ENCODE measurements at places on chromosomes 5 and 9.

- DNase-seq = no peak
These were observed 1.2 kb upstream of the RFK start for GRCh38 chr9:76395381-76395780.

- no peak for DNase-seq
These were observed 18.3 kb upstream of the IL33 start for GRCh38 chr9:6197330-6197729.

DNA sequence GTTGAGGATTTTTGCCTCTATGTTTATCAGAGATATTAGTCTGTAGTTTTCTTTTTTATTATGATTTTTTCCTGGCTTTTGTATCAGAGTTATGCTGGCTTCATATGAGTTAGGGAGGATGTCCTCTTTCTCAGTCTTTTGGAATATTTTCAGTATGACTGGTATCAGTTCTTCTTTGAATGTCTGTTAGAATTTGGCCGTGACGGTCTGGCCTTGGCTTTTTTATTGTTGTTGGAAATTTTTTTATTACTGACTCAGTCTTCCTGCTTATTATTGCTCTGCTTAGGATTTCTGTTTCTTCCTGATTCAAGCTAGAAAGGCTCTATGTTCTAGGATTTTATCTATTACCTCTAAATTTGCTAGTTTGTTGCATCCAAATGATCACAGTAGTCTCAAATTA lies 421.9 kb downstream of the CDH10 start:
- peak; percentile 8 for DNase-seq

- DNase-seq = peak; percentile 39
These were observed 173.4 kb downstream of the DNAH5 start for GRCh38 chr5:13771011-13771571.

DNA sequence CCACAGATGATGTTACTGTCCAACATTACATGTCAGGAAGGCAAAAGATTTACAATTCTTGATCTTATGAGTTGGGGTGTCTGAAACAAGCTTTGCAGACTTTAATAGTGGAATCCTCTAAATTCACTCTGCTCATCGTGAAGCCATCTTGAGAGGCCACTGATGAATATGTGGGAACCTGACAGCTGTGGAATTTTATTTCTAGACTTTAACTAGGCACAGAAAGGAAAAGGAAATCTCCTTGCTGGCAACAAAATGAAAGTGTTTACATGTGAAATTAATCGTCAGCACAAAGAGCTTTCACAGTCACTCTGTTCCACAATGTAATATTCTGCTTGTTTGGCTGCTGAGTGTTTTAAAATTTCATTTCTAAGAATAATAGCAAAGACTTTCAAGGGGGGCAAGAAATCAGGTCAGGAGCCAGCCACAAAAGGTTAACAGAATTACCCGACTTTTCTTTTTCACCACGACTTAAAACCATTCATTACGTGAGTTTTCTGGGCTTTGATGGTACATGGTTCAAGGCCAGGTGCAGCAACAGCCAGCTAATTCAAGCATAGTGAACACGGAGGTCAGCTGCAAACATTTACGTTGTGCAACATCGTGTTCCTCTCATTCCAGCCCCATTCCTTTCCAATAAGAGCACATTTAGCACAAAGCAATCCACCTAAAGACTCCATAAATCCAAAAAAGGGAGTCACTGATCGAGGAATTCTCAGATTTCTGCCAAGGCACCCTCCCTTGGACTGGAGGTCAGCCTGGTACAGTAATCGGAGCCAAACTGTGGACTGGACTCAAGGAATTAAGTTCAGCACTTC lies 14.6 kb downstream of the NREP start:
- no peak for DNase-seq

DNA sequence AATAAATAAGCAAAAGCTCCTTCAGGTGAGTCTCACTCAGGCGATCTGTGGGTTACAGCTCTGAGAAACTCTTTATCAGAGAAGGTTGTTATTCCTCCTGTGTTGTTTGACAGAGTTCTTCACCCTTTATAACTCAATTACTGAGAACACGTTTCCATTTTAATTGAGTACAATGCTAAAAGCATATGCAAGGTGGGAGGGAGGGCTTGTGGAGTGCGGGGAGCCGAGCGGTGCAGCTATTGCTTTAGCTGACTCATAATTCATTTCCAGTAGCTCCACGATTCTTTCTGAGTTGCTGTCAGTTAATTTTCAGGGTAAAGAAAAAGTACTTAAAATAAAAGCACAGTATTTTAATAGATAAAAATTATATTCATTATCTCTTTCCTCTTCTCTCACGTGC lies 104.7 kb upstream of the CKMT2 start:
- no peak for DNase-seq

DNA sequence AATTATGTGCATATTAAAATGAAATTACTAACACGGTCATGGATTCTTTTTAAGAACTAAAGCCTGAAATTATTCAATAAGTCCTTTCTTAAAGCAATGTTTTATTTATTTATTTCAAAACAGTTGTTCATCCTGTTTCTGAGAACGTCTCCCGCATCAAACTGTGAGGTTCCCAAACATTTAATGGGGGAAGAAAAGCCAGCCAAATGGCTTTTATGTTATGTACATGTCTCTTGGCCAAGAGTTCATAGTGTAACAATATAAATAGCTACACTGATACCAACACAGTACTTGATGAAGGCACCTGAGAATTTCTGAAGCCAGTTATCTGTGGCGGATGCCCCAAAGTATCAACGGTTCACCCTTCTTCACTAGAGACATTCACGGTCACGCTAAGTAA lies 15.7 kb downstream of the TTF1 start:
- DNase-seq = no peak

- peak; percentile 58 for DNase-seq
These were observed 398.1 kb upstream of the IRX1 start for GRCh38 chr5:3197304-3198073.

DNA sequence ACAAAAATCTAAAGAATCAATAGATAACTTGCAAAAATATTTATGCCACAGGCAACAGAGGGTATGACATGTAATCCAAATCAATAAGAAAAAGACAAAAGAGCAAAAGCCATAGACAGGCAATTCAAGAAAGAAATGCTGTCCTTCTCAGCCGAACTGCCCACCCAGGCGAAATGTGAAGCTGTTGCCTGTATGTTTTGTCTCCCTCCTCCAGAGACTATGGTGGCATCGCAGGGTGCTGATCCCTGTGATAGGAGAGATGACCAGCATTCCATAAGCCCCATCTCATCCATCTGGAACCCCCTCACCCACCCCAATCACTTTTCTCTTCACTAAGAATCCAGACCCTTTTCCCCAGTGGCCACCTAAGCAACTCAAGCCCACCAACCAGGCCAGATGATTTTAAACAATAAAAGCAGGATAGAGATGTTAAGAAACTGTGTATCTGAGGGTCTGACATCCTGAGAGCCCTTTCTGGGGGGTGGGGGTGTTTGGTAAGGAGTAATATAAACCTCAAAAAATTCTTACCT lies 5.3 kb upstream of the ACSL6 start:
- DNase-seq = no peak

DNA sequence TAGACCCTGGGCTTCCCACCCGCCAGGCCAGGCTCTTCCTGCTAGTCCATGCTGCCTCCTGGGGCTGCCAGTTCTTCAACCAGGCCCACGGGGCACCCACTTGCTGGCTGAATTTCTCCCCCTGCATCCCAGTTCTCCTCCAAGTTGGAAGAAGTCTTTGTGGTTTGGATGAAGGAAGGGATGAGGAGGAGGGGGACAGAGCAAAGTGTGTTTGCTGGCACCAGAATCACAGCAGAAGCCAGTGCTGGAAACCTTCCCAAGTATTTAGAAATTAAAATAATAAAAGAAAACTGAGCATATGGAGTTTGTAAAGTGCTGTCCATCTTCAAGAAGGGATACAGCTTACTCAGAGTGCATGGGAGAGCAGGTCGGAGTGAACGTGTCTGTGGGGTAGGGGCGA lies 19.4 kb upstream of the UNC5A start:
- no peak for DNase-seq

GRCh38 chr9:73023025-73023541 lies 70.2 kb upstream of the ALDH1A1 start:
- DNase-seq = peak; percentile 48

GRCh38 chr5:156479849-156480248 lies 152.9 kb downstream of the SGCD start:
- DNase-seq = no peak

GRCh38 chr9:119318371-119318770 lies 50.9 kb downstream of the BRINP1 start:
- DNase-seq = no peak

DNA sequence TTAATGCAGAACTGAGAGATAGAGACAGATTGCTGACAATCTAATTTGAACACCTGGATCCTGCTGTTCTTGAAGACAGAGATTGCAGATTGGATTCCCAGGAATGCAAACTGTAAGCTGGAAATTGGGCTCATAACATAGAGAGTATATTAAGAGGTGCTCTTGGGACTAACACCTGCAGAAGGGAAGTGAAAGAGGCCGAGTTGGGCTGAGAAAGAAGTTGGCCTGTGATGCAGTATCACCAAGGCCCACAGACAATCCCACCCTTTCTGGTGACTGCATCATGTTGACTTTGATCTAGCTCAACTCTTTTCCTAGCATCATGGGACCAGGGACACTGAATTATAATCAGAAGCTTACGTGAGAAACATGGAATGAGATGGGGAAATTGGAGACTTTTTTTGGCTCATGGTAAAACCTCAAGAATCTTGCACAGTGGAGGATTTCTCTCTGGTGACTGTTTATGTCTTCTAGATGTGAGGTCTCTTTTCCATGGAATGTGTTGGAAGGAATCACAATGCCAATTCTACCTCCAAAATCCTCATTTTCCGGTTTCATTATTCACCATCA lies 36.5 kb upstream of the NUDT12 start:
- DNase-seq = no peak

DNA sequence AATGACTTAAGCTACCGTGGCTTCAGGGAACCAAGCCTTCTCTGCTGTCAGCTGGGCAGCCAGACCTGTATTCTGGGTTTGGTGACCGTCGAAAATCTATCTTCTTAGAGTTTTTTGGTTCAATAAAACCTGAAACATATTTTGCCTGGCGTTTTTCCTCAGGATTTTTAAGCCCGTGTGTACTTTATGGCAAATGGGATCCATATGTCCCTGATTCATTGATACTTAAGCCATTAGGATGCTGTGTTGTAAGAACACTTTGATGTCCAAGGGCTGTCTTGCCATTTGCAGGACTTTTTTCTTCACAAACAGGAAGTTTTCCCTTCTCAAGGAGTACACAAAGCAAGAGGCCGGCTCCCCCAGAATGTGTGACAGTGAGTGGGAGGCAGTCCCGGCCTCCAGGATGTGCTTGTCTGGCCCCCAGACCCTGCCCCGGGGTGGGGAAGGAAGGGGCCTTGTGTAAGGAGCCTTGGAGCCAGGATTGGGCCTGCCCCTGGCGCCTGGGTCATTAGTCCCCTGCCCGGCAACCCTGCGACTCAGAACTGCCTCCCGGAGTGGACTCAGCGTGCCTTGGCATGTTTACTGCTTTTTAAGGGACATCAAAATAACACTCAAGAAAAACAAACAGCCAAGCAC lies 83.4 kb upstream of the SMIM23 start:
- DNase-seq = no peak

DNA sequence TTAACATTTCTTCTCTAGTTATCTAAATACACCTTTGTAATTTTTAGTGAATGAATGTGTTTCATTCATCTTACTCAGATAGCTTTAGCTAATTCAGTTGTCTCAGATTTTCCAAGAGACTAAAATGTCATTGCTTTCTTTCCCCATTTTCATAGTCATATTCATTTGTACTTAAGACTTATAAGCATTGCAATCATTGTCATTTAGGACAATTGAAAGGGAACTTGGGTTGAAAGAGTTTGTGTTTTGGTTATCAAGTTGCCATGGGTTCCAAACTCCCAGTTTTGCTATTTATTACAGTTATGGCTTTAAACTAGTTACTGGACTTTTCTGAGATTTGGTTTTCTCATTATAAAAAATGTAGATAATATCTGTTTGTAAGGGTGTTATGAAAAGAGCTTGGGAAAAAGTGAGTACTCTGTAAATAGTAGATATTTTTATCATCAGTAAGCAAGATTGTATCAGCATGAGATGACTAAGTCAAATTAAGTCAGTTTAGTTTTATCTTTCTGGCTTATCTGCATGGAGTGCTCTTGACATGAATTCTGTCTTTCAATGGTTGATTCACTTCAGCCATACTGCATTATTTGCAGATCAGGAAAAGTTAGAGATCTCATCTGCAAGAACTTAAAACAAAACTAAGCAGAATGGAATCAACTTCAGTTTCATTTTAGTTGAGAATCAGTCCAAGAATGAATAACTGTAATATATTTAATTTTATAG lies 107.5 kb downstream of the PBX3 start:
- no peak for DNase-seq

GRCh38 chr9:35736201-35736633 lies 3.8 kb downstream of the CREB3 start:
- peak; percentile 71 for DNase-seq

- no peak for DNase-seq
These were observed 11.7 kb upstream of the CARNMT1 start for GRCh38 chr9:75039801-75040200.

DNA sequence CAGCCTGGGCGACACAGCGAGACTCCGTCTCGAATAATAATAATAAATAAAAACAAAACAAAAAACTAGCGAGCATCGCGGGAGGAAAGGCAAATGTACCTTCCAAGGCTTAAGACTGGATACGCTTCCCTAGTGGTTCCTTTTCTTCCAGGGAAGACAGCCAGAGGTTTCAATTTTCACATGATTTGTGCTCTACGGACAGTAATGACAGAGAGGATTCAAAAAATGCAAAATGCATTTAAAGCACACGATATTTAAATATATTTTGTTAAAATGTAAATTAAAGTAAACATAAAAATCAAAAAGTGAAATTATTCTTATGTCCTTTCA lies 4.3 kb upstream of the TRIM41 start:
- no peak for DNase-seq

GRCh38 chr9:27655441-27655840 lies 82.2 kb upstream of the C9orf72 start:
- DNase-seq = no peak
